ENCODE measurements at places on chromosomes 13 and 19.

DNA sequence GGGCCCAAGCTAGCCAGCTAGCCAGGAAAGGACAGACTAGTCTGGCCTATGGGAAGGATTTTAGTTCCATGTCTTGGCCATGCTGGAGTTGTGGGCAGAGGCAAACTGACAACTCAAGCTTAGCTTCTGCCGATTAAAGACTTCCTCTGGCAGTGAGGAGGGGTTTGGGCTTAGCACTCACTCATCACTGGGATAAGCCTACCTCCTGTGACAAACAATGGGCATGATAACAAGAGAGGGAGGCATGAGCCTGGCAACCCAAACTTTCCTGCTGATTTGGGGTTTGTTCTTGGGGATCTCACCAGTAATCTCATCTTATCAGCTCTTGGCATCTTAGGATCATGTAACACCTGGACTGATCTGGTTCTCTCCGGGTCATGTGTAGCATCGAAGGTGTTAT is 83.6 kb downstream of the KL start:
- DNase-seq, result no peak

DNA sequence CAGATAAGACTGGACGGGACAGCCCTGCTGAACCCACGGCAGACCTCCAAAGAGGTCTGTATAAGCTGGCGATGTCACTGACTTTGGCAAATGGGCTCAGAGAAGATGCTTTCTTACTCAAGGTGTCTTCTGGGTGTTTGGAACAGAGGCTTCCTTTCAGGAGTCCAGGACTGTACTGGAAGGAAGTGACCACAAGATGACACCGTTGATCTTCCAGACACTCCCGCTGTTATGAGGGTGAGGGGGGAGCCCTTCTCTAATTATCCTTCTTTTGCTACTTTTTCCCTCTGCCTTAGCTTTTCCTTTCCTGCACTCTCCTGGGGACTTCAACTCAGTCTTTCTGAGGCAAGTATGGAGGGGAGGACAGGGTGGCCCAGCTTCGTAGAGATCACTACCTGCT is 65.2 kb upstream of the ZNF599 start:
- DNase-seq, result no peak

DNA sequence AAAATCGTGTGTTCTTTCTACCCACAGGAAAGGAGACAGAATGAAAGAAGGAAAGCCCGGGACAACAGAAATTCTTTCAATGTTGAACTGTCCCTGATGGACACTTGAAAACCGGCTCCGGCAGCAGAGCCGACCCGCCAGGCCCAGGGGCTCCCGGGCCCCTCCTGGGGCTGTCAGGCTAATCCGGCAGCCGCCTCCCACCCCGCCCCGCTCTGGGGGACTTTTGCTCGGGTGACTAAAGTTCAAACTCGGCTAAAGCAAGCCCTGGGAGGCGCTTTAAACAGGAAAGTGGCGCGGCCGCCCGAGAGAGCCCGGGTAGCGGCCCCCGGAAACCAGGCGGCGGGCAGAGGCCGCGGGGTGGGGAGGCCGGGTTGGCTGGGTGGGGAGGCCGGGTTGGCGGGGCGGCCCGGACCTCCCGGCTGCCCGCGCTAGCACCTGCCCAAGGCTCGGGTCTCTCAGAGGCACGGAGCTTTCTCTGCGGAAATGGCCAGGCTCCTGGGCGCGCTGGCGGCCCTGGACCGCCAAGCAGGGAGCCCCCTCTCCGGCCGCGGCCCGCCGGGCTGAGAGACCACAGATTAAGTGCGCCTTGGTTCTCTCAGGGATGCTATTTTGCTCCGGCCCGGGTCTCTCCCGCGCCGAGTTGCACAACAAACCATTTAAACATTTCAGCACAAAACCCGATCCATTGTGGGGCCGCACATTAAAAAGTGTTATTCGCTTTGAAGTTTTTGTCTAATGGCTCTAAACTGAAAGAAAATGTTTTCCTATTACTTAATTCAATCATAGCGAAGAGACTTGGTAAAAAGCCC is 2.6 kb upstream of the GSX1 start:
- no peak for DNase-seq

DNA sequence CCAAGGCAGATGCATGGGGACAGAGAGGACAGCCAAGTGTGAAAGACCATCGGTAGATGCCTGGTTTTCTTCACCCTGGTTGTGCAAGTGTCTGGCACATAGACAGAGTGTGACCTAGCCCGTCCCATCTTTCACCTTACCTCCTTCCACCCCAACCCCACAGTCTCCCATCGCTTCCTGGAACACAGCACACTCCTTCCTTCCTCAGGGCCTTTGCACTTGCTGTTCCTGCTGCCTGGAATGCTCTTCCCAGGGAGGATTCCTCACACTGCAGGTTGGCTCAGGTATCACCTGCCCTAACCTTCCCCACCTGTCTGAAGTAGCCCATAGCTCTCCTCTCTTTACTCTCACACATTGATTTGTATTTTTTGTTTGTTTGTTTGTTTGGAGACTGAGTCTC is 3.0 kb downstream of the FIZ1 start:
- no peak for DNase-seq

Measured in AG20443 (cell line).